Ovary (tissue), 10 donors: ENCODE measurements at places on chromosomes 13 and 19. TPM values are rescaled to one million over a fixed set of nuclear protein-coding genes. Genes with fewer than 3 reads are reported as not detected.

- DNase-seq = no peak
Observed at GRCh38 chr13:67390462-67391086, 160.4 kb upstream of the PCDH9 start.

DNA sequence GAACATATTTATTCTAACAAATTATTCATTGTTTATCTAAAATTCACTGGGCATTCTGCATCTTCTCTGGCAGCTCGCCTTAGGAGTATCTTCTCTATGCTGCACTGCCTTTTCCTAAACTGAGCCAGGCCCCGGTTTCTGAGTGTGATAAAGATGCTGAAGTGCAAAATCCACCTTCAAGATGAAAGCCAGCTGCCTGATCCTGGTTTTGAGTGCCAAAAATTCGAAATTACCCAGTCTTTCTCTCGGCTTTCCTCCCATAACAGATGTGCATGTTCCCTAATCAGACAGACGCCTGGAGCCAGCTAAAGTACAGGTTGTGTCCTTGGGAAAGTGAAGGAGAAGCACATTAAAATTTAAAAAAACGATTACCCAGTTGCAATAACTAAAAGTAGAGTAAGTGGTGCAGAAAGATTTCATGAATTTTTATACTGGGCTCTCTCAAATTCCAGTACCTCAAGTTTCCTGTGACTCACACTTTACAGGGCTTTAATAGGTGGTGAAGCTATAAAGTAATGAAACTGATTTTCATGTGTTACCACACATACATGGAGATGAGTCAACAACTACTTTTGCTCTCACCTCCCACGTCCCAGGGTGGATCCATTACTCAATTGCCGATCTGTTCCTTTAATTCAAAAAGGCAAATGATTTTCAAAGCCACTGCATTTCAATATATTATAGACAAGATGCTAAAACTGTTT is 65.0 kb upstream of the GTF2F2 start:
- DNase-seq = no peak

GRCh38 chr13:76832258-76832988 is 53.8 kb downstream of the KCTD12 start:
- no peak for DNase-seq

DNA sequence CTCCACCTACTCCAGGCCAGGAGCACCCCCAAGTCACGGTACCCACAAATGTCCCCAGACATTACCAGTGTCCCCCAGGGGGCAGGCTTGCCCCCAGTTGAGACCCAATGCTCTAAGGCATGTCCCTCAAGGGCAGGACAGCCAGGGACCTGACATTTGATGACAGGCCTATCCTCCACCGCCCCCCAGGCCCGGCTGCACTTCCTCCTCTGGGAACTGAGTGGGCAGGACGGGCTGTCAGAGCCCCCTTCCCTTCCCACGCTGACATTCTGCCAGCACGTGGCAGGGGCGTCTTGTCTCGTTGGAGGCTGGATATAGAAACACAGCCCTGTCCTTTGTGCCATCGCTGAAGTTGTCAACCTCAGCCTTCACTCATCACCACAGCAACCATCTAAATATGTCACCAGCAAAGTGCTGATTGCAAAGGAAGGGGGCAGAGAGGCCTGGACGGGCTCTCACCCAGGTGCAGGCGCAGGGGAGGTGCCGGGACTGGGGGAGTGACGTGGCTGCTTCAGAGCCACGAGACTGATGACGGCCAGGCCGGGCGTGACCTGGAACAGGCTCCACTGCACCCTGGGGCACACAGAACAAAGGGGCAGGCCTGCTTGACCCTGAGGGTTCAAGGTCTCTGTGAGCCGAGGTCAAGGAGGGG is 38.4 kb downstream of the GNG7 start:
- no peak for DNase-seq

DNA sequence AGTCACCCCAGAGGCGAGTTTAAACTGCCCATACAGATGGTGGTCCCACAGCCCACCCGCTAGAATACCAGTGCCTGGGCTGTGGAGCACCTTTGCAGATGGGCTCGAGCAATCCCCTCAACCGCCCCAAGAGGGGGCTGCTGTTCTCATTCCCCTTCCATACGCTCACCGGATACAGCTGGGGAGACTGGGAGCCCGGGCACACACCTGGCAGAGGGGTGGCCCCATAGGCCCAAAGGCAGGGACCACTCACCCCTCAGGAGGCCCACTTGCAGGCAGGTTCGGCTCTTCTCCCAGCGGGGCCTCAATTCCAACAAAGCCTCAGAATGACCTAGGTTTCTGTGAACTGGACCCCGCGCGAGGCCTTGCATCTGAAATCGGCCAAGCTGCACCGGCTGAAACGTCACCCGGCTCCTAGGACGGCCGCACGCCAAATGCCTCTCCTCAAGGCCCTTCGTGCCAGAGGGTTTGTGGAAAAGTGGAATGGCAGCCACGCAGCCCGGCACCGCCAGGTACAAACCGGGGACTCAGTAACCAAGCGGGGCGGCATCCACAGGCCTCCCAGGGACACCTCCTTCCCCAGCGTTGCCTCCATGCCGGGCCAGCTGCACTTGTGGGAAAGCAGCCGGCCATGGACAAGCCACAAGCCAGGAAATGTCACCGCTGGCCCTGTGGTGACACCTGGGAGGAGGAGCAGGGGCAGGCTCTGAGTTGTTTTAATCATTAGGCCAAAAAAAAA is 18.7 kb downstream of the MLLT1 start:
- DNase-seq = peak; percentile 45

DNA sequence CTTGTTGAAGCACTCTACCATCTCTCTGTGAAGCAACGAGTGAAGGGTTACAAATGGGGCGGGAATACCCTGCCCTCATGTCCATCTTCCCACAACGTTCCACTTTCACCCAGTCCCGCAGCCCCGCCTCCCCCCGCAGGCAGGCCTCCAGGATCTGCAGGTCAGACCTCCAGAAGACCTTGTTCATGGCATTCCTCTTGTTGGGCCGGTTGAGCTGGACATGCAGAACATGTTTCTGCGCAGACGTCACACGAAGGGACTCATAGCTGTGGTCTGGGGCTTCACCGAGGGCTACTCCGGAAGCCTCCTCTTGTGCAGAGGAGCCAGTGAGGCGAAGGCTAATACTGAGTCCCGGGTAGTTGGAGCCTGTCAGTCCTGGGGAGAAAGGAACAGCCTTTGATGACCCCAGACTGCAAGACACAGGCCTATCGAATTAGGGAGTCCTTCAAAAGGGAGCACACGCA is 420 bp downstream of the ECH1 start:
- DNase-seq = peak; percentile 61

The ZNF83 gene
- 57.2 TPM for total RNA-seq

The KCNRG gene
- 0.63 TPM for total RNA-seq

The FCHO1 gene
- 2.5 TPM for total RNA-seq
